ENCODE measurements at places on chromosomes 4 and X. TPM values are rescaled to one million over a fixed set of nuclear protein-coding genes. Genes with fewer than 3 reads are reported as not detected.

Gene AKAP14
- total RNA-seq = not detected

Gene PPP2R3B
- total RNA-seq = 58.6 TPM

Gene PDGFRA
- 25.3 TPM for total RNA-seq

Gene HTR2C
- not detected for total RNA-seq

Gene KCNIP4
- total RNA-seq = not detected

Gene TRIML2
- total RNA-seq = not detected

DNA sequence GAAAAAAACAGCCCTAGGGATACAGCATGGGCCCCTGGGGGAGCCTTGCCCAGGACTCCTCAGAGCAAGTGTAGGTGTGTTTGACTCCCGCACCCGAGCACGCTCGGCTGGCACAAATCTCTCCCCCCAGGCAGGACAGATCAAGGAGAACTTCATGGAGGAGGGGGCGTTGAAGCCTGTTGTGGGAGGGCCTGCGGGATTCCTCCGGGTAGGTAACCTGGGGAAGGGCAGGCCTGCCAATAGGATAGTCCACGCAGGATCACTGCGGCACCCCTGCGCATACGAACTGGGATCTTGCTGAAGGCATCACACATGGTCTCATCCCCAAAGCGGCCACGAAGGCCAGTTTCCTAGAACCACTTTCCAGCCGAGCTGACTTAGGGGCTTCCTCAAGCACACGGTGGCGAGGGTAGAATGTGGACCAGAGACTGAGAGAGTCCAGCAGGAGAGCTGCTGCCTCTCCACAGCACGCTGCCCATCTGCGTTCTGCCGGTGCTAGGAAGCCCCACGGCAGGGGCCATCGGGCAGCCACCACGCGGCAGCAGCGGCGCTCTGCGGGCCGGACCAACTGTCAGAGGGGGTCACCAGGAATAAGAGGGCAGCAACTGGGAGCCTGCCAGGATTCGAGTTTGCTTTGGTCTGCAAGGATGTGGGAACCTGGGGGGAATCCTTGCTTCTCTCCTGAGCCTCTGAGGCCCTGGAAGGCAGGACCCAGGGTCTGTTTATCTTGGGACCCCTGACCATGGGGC is 56.8 kb downstream of the WFS1 start:
- DNase-seq = no peak

DNA sequence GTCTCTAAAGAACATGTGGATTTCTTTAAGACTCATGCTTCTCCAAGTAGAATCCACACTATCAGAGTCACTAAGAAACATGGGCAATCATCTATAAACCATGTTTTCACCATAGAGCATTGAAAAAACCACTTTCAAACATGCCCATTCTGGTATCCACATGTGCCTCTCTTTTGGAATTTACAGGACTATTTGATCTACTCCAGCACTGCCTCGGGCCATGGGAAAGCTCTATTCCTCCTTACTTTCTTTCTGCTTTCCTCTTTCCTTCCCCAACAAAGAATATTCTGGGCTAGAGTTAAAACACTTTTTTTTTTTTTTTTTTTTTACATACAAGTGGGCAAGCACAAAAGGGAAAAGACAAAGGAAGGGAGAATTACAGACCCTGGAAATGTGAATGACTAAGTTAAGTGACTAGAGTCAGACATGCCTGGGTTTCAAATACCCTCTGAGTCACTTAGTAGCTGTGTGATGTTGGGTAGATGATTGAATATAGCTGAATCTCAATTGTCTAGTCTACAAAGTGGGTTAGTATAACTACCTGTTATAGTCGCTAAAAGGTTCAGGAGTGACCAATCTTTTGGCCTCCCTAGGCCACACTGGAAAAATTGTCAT is 847.7 kb upstream of the INTU start:
- no peak for DNase-seq

GRCh38 chr4:174107746-174108354 is 175.6 kb downstream of the FBXO8 start:
- DNase-seq = no peak

DNA sequence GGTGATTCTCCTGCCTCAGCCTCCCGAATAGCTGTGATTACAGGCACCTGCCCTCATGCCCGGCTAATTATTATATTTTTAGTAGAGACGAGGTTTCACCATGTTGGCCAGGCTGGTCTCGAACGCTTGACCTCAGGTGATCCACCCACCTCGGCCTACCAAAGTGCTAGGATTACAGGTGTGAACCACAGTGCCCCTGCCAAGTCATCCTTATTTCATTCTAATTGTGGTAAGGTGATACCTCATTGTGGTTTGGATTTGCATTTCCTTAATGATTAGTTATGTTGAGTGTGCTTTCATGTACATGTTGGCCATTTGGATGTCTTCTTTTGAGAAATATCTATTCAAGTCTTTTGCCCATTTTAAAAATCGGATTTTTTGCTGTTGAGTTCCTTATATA is 93.0 kb downstream of the USP9X start:
- no peak for DNase-seq

GRCh38 chr4:65921180-65921579 is 250.9 kb upstream of the EPHA5 start:
- DNase-seq = no peak

- no peak for DNase-seq
These were observed 614.5 kb upstream of the LCORL start for GRCh38 chr4:18636001-18636585.

DNA sequence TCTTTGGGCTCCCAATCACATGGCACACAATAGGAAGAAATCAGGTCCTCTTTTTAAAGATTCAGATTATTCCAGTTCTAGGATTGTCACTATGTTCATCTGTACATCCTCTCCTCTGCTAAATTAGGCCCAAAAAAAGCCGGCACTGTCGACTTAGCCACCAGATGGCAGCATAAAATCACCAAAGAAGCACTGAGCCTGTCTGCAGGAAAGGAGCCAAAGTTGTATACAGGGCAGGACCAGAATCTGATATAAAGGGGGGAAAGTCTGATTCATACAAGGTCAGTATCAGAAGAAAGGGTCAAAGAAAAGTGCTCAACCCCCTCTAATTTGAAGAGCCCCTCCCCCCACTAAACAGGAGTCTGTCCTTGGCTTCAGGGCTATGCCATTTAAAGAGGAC is 292.5 kb downstream of the CHIC1 start:
- peak; percentile 84 for DNase-seq

GRCh38 chr4:11004818-11005217 is 320.2 kb upstream of the CLNK start:
- DNase-seq = no peak

- DNase-seq = no peak
These were observed 53.8 kb downstream of the SYNPO2 start for GRCh38 chr4:118942465-118942864.

DNA sequence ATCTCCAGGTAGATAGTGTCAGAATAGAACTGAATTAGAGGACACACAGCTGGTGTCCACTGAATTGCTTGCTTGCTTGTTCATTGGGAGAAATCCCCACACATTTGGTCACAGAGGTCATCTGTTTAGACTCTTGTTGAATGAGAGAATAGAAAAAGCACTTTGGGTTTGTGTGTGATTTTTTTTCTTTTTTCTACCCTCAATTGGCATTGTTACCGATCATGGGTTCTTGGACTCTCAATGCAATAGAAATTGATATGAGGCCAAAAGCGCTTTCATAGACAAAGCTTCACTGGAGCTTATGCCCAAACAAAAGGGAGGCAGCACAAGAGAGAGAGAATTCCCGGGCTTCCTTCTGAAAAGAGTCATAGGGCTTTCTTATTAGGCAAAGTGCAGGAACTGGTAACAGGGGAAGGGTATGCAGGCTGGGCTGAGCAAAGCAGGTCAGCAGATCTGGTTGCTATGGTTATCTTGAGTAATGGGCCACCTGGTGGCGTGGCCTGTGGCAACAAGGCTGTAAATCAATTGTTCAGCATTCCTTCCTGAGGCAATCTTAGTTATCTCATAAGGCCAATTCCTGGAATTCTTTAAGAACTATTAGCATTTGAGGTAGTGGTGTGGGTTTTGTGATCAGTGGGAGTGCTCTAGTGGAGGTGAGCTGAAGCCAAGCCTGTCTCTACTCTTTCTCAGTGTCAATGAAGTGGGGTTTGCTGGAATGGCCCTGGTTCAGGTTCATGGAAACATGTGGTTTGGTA is 5.3 kb upstream of the GPR82 start:
- DNase-seq = no peak

GRCh38 chr4:162634390-162634789 is 470.6 kb upstream of the FSTL5 start:
- no peak for DNase-seq

DNA sequence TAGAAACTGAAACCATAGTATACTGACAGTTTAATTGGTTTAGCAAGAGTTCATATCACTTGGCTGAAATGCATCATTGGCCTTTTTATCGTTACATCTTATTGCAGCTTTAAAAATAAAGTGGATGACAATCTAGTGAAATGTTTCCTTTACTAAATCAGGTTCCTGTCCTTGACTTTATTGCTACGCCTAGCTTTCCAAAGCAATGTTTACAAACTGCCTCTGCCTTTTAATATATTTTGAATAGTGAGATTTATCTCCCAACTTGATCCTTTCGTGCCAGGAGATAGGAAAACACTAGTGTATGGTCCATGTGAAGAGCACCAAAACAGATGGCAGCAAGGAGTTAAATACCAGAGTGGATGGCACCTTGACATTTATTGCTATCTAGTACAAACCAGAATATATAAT is 67.0 kb downstream of the GPC3 start:
- DNase-seq = no peak

DNA sequence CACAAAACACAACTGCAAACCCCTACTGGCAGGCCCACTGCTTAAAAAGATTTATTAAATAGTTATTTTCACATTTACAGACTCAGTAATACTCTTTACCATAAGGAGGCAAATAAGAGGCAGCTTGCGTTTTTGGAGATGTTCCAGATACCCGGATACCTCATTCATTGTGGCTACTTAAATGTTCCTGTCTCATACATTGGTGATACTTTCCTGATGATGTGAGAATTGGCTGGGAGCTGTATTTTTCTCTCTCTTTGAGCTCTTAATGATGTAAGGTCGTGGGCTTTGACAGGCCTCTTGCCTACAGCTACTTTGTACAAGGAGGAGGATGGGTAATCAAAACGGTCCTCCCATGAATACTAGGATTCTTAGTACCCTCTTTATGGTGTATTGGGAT is 101.5 kb downstream of the AKAP4 start:
- no peak for DNase-seq

GRCh38 chrX:69795702-69796101 is 179.8 kb downstream of the EDA start:
- DNase-seq = no peak

DNA sequence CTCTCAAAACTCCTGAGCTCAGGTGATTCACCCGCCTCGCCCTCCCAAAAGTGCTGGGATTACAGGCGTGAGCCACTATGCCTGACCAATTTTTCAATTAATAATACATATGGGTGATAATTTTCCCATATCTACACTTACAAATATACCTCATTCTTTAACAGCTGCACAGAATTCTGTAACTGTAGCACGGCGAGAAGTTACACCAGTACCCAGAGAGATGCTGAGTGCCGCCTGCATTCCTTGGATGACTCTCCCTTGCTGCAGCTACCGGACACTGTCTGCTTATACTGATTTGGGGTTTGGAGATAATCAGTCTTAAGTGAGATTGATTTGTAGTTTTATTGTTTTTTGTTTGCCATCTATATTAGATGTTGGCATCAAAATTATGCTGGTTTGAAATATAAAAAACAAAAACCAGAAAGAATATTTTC is 5.8 kb downstream of the TIFA start:
- no peak for DNase-seq

DNA sequence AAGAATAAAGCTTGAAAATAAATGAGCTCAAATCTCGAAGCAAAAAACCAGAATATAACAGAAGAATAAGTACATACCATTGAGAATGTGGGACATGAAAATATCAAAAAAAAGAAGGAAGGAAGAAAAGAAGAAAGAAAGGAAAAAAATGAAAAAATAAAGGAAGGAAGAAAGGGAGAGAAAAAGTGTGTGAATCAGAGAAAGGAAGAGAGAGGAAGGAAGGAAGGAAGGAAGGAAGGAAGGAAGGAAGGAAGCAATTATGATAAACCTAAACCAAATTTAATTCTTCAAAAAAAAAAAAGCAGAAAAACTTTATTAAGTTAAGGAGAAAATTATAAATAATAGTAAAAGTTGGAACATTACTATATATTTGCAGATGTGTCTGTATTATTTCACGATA is 949.8 kb downstream of the NLGN4X start:
- no peak for DNase-seq

Data from right atrium auricular region (tissue), 2 donors.